ENCODE measurements at places on chromosomes 16 and 17.

DNA sequence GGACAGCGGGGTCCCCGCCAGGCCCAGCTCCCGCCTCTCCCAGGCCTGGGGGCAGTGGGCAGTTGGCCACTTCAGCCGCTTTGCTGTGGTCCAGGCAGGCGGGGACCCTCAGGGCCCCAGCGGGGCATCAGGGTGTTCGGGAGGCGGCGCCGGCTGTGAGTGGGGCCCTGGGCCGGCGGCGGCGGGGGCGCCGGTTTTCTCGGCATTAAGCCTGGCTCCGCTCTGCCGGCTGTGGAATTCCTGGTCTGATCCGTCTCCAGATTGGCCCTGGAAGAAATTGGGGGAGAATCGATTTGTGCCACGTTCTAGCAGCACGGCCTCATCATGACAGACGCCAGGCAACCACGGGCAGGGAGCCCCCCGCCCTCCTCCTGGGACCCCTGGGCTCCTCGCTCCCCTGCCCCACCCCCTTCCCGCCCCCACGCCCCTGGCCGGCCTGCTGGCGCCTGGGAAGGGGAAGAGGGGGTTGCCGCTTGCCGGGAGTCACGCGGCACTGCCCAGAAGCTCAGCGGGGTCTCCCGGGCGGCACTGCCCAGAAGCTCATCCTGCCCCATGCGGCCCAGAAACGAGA, 28.6 kb upstream of the SSTR5 start:
- DNase-seq: no peak

DNA sequence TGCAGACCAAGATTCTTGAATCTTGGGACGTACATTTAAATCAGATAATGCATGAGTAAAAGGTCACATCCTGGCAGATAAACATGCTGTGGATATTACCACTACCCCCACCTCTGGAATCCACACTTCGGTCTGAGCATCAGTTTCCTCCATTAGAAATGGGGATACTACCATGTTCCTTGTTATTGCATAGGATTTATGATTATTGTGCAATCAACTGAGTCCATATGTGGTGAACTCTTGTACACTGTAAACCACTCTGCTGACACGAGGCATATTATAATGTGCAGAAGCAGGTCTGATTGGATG, 108.7 kb downstream of the VAT1L start:
- DNase-seq: peak; percentile 85

DNA sequence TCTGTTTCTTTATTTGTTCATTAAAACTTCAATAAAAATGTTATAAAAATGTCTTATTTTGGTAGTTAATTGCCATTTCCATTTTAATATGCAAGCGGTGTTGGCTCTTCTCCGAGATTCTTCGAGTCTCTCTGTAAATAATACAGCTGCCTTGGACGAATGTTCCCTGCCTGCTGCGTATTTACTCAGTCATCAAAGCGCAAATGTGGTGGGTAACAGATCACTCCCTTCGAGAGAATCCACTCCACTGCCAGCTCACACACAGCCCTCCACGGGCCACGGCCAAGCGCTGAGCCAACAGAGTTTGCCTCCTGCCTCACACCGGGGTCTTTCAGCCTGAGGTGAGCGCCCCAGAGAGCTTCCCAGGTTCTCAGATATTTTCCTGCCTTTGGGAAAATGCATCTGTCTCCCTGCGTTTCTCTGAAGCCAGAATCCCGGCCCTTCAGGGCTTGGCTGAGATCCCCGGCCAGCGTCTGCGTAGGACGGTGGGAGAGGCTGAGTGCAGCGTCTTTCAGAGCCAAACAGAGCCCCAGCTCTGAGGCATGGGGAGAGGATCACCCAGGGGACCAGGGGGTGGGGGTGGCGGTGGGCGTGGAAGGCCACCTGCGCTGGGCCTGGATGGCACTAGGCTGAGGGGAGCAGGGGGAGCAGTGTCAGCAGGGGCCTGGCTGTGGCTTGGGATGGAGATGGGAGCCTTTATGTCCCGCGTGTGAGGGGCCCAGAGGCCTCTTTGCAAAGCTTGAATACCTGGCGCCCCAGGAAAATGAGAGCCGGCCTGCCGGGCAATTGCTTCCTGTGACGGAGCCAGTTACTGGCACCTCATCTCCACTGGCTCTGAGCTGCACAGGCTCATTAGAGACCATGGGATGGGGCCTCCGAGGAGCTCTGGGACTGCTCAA, 248.7 kb downstream of the RBFOX3 start:
- DNase-seq: no peak

- no peak for DNase-seq
Measured at GRCh38 chr16:85518398-85519049, 94.6 kb upstream of the GSE1 start.

Measured in fibroblast of skin of right quadriceps (primary cell).